ENCODE measurements at places on chromosomes 4 and X.

- peak; percentile 87 for DNase-seq
Observed at GRCh38 chr4:145545538-145546174, 64.0 kb downstream of the SMAD1 start.

DNA sequence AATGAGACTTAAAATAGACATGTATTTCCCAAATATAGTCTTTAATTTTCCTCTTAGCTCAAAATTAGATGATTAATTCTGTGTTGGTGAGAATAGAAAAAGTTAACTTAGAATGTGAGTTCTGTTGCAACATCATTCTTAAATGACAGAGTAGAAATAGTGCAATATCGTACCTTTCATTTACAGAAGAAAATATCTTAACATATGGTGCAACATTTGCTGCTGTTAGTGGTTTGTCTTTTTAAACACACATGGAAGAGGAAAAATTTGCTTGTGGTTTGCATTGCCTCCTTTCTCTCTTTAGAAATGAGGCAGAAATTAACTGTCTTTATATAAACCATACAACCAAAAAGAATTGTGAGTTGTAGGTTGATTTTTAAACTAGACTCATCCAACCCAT is 39.3 kb upstream of the FHDC1 start:
- no peak for DNase-seq

DNA sequence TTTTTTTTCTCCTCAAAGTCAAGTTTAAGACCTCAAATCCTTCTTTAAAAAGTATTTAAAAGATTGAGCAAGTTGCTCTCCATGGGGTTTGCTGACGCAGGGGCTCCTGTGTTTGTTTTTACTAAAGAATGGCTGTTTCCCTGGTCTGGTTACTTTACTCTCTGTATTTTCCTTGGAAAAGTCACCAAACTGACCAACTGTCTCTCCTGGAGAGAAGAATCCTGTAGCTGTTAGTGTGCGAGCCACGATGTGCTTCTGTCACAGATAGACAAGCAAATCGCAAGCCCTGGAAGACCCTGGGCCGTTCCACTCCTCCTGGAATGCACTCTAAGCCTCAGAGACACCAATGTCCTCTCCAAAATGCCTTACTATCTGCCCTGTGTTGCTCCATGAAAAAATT is 212.1 kb downstream of the CHIC2 start:
- DNase-seq, result no peak

DNA sequence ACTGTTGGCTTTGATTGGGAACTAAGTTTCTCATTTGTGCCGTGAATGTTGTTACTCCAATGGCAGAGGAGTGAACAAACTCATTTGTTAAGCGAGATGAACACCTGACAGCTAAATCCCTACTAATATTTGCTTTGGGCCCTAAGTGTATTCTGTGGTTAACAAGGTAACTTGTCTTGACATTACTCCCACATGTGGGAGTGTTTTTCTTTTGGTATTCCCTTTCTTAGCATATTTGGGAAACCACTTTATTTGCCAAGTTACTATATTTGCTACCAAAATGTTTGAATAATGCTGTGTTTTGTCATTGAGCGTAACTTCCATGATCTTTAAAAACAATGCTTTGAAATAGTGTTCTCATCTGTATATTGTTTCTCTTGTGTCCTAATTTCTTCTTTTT is 82.5 kb downstream of the ARHGAP10 start:
- no peak for DNase-seq

GRCh38 chrX:98114021-98114420 is 1230.3 kb downstream of the RPA4 start:
- no peak for DNase-seq

- no peak for DNase-seq
Observed at GRCh38 chrX:139851730-139852129, 81.1 kb downstream of the ATP11C start.

DNA sequence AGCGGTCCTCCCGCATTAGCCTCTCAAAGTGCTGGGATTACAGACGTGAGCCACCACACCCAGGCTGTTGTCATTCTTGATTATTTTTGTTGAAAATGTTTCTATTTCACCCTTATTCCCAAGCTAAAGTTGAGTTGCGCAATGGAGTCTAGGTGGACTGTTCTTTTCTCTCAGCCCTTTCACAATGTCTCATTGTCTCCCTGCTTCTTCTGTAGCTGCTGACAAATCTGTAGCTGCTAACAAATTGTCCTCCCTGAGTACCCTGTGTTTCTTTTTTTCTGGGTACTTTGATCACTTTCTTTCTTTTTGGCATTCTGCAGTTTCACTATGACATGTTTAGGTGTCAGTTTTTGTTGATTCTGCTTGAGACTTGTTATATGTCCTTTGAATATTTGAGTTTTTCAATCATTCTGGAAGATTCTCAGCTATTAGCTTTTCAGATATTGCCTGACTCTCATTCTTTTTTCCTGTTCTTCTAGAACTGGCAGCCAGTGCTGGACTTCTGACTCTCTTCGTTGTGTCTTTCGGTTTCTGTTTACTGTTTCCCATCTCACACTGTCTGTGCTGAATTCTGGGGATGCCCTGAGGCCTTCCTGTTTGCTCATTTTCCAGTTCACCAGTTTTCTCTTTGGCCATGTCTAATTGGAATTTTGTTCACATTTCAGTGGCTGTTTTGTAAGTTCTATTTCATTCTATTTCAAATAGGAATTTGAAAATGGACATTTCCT is 6.6 kb downstream of the ABCD1 start:
- DNase-seq, result no peak

DNA sequence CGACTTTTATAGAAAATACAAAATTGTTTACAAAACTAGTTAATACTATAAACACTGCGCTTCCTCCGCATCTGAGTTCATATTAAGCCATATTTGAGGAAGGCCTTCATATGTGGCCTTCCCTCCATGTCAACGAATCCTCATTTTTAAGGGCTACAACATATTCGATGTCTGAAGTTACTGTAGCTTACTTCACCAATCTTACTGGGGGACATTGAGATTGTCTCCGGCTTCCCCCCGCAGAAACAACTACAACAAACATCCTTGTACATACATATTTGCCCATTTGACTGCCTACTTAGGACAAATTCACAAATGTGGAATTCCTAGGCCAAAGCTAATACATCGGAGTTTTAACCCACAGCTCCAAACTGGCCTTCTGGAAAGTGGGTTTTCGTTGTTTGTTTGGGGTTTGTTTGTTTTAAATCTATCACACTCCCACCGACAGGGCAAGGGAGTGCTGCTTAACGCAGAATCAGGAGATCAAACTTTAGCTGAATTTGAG is 581 bp upstream of the FAM114A1 start:
- no peak for DNase-seq

GRCh38 chrX:136909119-136909705 is 28.7 kb upstream of the RBMX start:
- no peak for DNase-seq

GRCh38 chrX:39955625-39956024 is 142.1 kb downstream of the BCOR start:
- no peak for DNase-seq

Data from urinary bladder (tissue), 4 donors.